Fibroblast of upper back skin (primary cell): ENCODE measurements at places on chromosomes 5 and 9.

GRCh38 chr9:33662871-33663270 is 132.5 kb upstream of the PRSS3 start:
- no peak for DNase-seq

DNA sequence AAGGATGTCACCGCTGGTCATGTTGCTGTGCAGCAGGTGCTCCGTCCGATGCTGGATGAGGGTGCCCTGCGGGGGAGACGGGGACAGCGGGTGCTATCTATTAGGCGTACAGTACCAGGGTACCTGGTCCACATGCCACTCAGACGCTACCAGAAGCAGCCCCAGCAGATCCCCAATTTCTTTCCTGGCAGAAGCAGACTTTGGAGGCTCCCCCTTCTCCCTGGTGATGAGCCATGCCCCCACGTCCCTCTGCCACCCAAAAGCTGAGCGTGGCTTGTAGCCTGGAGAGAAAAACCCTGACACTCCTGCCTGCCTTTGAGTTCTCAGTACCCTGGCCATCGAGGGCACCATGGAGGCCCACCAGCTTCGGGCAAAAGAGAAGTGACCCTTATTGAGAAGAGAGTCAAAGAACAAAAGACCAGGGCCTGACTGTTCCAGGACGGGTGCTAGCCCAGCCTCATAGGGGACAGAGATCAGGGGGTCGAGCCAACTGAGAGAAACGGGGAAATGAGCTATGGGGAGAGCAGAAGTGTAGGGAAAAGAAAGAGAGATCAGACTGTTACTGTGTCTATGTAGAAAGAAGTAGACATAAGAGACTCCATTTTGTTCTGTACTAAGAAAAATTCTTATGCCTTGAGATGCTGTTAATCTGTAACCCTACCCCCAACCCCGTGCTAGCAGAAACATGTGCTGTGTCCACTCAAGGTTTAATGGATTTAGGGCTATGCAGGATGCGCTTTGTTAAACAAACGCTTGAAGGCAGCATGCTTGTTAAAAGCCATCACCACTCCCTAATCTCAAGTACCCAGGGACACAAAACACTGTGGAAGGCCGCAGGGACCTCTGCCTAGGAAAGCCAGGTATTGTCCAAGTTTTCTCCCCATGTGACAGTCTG is 62.0 kb upstream of the ZNF354B start:
- DNase-seq = no peak

GRCh38 chr5:37121465-37121864 is 127.7 kb downstream of the CPLANE1 start:
- DNase-seq = no peak

DNA sequence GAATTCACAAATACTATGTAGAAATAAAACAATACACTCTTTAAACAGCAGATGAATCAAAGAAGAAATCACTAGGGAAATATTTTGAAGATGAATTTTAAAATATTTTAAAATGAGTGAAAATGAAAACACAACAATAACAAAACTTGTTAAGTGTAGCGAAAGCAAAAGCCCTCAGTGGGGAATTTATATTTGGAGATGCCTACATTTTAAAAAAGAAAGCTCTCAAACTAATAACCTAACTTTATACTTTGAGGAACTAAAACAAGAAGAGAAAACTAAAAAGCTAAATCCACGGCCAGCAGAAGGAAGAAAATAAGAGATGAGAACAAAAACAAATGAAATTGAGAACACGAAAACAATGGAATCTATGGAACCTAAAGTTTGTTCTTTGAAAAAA is 22.7 kb downstream of the SPDL1 start:
- no peak for DNase-seq

GRCh38 chr5:13860146-13860545 is 84.3 kb downstream of the DNAH5 start:
- no peak for DNase-seq

DNA sequence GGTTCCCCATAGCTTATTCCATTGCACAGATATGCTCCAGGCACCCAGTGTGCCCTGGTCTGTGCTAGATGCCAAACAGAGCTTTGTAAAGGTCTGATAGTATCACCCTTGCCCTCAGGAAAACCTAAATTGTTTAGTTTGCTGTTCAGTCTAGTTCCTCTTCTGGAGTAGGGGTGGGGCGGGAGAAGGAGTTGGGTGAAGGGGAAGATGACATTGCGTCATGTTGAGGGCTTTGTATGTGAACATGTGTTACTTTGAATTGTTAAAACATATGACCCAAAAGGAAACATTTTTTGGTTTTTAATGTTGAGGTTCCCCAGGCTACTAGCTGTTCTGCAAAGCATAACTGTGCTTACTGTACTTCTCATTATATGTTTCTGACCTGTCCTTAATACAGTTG is 40.6 kb downstream of the HACD4 start:
- DNase-seq = no peak

DNA sequence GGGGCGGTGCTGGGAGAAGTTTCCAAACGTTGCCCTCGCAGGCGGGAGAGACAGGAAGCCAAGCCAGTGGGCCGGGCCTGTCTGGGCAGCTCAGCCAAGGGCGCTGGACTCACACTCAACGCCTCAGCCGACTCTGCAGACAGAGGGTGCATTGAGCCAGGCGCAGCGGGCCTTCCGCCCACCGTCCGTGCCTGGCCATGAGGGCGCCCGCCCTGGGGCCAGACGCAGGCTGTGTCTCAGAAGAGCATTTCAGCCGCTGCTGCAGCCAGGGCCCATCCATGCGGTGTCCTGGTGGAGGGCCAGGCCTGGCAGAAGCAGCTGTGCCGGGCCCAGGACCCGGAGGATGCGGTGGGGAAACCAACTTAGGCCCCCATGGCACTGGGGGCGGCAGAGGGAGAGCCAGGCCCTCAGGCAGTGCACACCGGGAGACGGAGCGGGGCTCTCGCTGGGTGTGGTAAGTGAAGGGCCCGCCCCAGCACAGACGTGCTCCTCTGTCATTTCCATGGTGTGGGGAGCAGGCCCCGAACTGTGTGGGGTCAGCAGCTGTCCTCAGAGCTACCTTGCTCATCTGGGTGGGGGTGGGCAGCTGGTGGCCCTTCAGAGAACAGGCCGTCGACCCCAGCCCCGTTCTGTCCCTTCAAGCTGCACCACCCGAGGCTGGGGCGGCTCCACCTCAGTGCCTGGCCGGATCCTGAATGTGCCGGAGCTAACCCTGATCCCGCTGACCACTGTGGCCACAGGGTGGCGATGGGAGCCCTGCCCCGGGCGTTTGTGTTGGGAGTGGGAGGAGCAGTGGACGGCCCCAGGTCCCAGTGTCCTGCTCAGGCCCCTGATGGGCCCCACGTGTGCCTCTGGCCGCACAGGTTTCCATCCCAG is 18.0 kb downstream of the DNLZ start:
- no peak for DNase-seq

DNA sequence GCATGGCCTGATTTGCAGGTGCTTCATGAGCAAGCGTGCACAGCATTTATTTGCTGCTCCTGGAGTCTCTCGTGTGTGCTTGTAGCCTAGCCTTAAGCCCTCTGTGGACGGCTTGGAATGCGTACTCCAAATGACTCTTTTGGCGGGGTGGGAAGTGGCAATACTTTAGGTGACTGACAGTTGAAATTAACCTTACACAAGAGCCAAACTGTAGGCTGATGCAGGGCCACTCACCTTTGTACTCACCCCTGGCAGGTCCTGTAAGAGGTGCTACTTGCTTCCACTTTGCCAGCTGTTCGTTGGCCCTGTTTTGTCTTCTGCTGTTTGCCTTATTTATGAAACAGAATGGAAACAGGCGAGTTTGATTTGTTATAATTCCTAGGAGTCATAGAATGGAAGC is 22.9 kb downstream of the TENT4A start:
- no peak for DNase-seq

GRCh38 chr5:6470672-6471071 is 22.0 kb downstream of the UBE2QL1 start:
- DNase-seq = no peak

DNA sequence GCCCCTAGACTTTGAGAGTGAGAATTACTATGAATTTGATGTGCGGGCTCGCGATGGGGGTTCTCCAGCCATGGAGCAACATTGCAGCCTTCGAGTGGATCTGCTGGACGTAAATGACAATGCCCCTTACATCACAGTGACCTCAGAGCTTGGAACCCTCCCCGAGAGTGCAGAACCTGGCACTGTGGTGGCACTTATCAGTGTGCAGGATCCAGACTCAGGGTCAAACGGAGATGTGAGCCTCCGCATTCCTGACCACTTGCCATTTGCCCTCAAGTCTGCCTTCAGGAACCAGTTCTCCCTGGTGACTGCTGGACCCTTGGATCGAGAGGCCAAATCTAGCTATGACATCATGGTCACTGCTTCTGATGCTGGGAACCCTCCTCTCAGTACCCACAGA is 1.3 kb downstream of the PCDHGC4 start:
- DNase-seq = no peak

DNA sequence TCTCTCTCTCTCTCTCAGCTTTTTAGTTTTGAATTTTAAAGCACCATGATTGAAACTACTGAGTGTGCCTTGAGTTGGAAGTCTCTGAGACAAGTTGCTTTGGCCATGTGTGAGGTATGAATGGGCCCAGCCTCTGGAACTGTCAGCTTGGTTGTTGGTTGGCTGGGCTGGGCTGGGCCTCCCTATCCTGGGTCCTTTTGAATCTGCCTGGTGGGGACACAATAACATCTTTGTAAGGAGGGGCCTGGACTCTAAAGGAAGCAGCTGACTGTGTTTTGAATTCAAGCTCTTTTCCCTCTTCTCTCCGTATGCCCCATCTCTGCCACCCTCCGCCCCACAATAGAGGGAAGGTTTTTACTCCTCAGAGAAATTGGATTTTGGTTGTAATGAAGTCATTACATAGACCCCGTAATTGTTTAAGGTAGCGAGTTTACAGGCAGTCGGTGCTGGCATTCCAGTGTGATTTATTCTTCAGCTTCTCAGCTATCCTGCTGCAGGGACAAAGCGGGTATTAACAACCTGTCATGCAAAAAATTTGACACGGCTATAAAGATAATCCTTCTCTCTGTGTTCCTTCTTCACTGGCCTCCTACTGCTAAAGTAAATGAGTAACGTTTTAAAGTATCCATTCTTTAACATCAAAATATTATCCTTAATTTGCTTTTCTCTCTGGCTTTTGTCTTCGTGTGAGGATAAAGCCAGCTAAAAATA is 105.4 kb downstream of the DAPK1 start:
- no peak for DNase-seq

DNA sequence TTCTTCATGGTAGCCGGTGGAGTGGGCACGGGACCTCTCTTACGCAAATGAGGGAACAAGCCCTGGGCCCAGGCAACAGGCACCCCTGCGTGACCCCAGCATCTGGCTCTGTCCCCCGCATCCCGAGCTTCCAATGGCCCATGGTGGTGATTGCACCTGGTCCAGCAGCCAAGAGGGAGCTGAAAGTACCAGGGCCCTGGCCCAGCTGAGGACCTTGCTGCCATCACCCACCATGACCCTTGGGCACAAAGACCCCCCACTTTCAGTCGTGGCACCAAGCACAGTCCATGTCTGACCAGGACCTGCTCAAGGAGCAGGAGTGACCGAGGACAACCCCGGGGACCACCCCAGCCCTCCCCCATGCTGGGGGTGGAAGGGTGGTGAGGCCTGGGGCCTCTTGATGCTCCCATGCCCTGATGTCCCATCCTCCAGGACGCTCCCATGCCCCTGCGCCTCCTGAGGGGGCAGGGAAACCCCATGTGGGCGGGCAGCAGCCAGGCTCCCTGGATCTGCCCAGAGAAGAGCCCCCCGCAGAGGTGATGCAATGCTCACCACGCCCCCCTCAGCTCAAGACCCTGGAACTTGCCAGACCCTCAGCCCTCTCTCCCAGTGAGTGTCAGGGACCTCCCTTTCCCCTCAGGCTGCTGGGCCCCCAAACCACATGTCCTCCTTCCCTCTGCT is 123.9 kb downstream of the ADAMTS2 start:
- DNase-seq = no peak

GRCh38 chr5:107616213-107616612 is 54.5 kb downstream of the EFNA5 start:
- no peak for DNase-seq

DNA sequence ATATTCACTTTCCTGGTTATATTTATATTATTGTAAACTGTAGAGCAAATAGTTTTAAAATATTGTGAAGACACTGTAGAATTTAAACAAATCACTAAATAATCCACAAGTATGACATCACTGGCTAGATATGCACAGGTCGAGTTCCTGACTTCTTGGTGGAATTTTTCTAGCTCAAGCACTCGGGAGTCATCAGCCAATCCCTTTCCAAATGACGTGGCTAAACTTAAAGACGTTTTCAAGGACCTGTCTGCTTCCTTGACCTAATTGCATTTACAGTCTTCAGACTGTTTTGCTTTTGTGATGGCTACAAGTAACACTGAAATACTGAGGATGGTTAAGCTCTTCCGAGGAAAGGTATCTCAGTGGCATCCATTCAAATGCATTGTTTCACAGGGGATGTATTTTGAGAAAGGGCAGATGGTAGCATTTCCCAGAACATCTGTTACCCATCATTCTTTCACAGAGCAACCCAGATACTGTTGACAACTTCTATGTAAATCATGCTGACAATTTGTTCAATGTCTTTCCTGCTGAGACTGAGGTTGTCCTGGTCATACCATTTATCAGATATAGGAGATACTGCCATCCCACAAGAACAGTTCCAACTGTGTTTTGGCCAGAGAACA is 262.8 kb downstream of the CDH10 start:
- DNase-seq = peak; percentile 25

GRCh38 chr9:35972093-35972492 is 14.1 kb upstream of the OR2S2 start:
- peak; percentile 24 for DNase-seq

GRCh38 chr5:173625673-173626504 is 9.4 kb upstream of the BOD1 start:
- DNase-seq = no peak

DNA sequence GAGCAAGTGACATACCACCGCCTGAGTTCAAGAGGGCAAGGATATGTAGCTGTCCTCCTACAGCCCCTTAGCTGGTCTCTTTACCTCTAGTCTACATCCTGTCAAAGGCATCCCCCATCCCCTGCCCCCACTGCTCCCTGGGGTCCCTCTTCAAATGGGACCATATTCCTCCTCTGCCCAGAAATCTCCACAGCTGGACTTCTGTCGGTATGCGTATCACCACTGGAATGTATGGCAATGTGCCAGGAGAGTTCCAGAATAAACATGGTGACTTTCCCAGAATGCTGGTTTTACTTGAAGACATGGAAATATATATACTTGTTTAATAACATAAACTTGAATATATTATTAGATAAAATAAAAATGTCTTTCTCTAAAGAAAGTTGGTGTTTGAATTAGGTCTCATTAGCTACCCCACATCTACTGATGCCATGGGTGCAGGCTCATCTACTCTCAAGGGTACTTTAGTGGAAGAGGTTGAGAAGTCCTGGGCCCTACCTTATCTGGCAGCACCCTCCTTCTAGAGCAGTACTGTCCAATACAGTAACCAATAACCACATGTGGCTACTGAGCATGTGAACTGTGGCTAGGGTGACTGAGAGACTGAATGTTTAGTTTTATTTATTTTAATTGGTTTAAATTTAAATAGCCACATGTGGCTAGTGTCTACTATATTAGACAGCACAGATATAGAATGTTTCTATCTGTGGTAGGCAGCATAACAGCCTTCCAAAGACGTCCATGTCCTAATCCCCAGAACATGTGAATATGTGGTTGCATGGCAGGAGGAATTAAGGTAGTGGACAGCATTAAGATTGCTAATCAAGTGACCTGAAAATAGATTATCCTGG is 181.7 kb upstream of the SLC30A5 start:
- peak; percentile 84 for DNase-seq

GRCh38 chr5:10220248-10220647 is 29.4 kb downstream of the ATPSCKMT start:
- no peak for DNase-seq
